ENCODE measurements at places on chromosomes 16 and 17.
A peak's percentile ranks its signal among the peaks of the same experiment; 100 is the strongest.

DNA sequence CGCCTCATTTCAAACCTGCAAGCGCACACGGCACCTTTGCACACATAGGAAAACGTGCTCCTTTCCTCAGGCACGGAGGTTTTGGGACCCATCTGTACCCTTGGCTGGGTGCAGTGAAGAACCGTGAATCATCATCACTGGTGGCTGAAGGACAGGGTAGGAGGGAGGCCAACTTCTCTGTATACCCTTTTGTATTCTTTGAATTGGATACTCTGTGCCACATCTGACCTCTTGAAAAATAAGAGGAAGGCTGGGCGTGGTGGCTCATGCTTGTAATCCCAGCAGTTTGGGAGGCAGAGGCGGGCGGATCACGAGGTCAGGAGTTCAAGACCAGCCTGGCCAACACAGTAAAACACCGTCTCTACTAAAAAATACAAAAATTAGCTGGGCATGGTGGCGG lies 11.7 kb downstream of the GPRC5B start:
- DNase-seq: no peak

DNA sequence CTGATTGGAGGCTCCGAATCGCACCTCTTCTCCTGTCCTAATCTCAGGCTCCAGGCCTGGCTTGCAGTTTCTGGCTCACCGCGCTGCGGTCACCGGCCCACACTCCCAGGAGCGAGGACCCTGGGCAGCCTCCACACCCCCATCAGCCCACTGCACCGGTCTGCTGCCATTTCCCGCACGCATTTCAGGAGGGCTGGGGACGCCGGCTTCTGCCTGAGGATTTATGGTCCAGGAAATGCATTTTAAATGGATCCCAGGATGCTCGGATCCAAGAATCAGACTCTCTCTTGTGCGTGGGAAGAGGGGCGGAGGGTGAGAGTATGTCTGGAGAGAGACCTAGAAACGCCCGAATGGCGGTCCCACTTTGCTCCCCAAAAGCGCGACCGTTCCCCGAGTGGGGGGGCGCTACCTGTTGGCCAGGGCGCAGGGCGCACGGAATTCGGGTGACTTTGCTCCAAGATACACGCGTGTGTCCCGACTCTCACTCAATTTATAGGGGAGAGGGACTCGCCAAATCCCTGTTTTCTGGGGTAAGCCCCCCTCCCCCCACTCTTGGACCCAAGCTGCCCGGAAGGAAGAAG lies 817 bp upstream of the JPH3 start:
- no peak for DNase-seq

- DNase-seq: no peak
Measured at GRCh38 chr16:89133457-89134127, 38.0 kb upstream of the CDH15 start.

DNA sequence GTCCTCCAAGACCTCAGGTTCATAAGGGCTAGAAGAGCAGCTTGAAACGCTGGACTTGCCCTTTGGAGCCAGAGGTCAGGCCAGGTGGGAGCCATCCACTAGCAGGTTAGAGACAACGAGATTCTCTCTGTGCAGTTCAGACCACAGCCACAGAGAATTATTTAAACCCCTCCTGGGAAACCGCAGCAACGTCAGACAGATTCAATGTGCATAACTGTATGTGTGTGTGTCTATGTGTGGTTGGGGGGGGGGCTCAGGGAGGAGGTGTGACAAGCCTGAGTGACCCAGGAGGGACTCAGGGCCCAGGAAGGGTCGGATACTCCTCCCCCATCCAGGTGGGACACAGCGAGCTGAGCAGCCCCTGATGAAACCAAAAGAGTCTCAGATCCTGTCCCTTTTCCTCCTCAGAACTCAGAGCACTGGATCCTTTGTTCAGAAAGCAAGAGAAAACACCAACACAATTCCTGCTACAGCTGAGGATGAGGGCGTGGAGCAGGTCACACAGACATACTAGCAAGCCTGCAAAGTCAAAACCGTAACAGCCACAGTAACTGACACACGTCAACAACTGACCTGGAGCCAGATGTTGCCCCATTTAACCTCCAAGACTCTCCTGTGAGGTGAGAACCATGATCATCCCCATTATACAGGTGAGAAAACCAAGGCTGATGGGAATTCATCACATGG lies 66.8 kb downstream of the XYLT1 start:
- no peak for DNase-seq

GRCh38 chr16:22664561-22664997 lies 149.4 kb upstream of the HS3ST2 start:
- DNase-seq: no peak

DNA sequence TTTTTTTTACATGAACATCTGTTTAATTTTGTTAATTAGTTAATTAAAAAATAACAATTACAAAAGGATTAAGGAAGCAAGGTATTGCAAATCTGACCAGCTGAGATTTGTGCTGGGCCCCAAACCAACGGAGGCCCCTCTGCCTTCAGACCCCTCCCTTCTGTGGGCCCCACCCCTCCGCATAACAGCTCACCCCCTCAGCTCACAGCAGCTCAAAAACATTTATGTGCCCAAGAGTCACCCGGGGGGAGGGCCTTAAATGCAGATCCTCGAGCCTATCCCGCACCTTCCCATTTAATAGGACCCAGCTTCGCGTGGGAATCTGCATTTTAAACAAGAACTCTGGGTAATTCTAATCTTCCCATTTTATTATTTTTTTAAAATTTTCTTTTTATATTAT lies 75.0 kb downstream of the MGAT5B start:
- no peak for DNase-seq

- DNase-seq: no peak
Measured at GRCh38 chr16:72895951-72896350, 152.0 kb downstream of the ZFHX3 start.

- no peak for DNase-seq
Measured at GRCh38 chr16:27217256-27217655, 13.9 kb downstream of the KDM8 start.

DNA sequence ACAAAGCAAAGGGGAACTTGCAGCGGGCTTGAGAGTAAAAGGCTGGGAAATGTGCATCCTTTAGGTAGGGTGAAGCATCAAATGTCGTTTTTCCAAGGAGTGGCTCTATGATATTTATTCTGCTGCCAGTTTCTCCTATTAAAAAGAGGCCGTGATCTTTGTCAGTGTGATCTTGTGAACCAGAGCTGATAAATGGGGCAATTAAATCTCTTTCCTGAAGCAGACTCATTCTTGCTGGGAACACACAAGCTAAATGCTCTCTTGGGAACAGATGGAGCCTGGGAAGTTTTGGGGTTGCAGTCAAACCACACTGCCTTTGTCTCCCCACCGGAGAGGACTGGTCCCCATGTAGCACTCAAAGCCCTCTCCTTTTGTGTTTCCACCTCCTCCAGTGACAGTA lies 408.9 kb downstream of the GRIN2A start:
- DNase-seq: no peak

GRCh38 chr16:85622683-85623082 lies 9.6 kb downstream of the GSE1 start:
- no peak for DNase-seq

DNA sequence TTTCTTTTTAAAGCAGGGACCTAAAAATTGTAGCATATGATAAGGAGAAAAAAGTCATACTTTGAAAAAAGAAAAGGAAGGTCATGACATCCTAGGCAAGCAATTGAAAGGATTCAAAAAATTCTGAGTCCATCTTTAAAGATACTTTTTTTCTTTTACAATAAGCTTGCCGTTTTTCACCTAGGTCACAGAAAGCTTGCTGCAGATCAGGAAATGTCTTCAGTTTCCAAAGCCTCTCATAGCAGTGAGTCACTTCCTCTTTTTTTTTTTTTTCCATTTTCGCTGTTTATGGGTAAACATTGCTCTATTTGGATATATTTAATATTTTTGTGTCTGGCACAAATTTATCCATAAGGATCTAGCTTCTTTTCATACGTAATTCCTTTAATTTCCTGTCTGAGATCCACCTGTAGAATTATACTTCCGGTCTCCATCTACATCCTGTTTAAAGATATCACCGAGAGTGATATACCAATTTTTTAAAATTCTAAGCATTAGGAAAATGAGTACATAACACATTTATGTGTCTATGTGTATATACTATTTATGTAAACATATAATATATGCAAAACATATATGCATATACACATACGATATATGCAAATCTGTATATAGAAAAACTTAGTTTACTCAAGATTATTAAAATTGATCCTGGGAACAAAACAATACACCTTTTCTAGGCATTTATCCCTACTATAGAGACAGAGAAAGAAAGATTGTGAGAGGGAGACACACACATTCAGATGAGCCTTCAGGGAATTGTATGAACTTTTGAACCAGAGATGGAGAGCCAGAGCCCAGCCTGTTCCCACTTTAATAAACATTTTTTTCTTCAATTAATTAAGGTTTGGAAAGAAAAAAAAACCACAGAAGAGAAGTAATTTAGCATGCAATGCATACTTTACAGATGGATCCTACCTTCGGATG lies 134.4 kb downstream of the SKAP1 start:
- DNase-seq: no peak

GRCh38 chr17:83202002-83203000 lies 122.9 kb downstream of the METRNL start:
- DNase-seq: no peak

DNA sequence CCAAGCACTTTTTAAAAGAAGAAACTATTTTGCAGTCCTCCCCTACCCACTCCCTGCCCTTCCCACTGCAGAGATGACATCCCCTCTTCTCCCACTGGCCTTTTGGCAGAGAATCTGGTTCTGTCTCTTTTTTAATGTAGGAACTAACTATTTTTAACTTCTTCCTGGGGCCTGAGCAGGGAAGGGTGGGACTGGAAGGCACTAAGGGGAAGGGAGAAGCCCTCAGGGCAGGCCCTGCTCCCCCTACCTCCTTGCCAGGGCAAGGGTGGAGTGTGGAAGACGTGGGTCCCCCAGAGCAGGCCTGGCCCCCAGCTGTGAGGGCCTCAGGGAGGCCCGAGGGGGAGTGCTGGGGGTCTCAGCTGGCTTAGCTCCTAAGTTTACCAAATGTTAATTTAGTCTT lies 19.5 kb downstream of the UNC13D start:
- no peak for DNase-seq

DNA sequence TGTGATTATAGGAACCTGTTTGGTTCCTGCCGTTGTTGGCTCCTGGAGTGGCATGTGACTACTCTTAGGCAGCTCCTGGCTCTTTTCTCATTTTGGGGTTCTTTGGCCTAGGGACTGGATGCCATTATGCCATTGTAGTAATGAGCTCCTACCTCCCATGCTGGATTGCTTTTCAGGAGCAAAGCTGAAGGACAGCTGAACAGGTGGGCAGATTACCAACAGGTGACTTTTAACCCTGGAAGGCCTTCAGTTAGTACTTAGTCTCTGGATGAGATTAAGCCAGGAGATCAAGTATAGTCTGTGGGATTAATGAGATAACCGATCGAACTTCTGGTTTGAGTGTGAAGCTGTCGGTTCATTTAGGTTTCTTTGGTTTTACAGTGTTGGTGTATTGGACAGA lies 25.2 kb downstream of the WIPF2 start:
- no peak for DNase-seq

DNA sequence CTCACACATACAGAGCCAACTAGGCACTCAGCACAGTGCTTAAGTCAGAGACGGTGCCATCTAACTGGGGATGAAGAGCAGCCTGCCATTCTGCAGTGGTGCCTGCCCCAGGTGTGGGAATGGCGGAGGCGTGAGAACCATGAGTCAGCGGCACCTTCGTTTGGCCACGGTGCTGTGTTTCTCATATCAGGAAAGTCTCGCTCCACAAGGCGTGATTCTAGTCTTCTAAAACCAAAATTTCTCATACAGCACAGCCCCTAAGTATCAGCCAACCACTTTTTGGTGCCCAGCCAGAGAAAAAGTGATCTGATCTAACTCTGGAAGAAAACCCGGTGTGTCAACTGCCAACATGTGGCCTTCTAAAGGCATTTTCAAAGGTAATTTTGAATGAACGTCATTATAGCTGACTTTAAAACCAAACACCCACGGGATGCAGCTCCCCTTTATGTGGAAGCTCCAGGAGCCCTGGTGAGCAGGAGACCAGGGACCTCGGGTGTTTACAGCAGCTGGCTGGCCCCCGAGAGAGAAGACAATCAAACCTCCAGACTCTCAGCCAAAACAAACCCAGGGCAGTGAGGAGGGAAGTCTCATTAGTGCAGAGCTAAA lies 54.6 kb downstream of the ABCC12 start:
- DNase-seq: no peak

GRCh38 chr16:85329059-85329812 lies 217.0 kb upstream of the CIBAR2 start:
- DNase-seq: peak; percentile 49

GRCh38 chr17:83064732-83065659 lies 14.4 kb upstream of the METRNL start:
- DNase-seq: no peak

DNA sequence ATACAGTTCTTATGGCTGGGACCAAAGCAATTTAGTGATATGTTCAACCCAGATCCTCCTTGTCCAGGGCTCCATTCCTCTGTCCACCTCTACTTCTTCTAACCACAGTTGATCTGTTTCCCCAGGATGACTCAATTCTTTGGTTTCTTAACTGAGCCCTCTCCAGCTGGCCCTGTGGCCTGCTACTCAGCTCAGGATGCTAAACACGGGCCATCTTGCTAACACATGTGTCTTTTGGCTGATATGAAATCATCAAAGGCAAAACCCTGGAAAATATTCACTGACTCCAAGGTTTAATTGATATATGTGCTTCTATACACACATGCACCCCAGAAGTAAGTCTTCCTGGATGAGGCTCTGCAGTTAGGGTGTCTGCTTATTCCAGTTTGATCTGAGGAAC lies 43.8 kb downstream of the SHISA6 start:
- no peak for DNase-seq

GRCh38 chr16:476039-476438 lies 50.6 kb downstream of the RAB11FIP3 start:
- DNase-seq: no peak
